ENCODE measurements at places on chromosomes 6 and 20.

- H3K4me3 ChIP-seq, result no peak overlapping the region
- H3K36me3 ChIP-seq, result no peaks in the 10 kb centered on the region
- no peak for DNase-seq
- no peaks in the 10 kb centered on the region for H3K4me1 ChIP-seq
- no peak overlapping the region for H3K27ac ChIP-seq
Measured at GRCh38 chr6:158941246-158941645, 58.8 kb downstream of the RSPH3 start.

- no peaks in the 10 kb centered on the region for H3K36me3 ChIP-seq
- H3K27me3 ChIP-seq, result no peaks in the 10 kb centered on the region
- H3K4me1 ChIP-seq, result no peaks in the 10 kb centered on the region
- H3K4me3 ChIP-seq, result no peak overlapping the region
Measured at GRCh38 chr20:2845607-2846006, 5.1 kb downstream of the VPS16 start.

GRCh38 chr20:24738058-24738775 is 210.9 kb upstream of the CST7 start:
- no peaks in the 10 kb centered on the region for H3K4me1 ChIP-seq
- no peak overlapping the region for H3K4me3 ChIP-seq
- no peak overlapping the region for H3K27ac ChIP-seq
- H3K27me3 ChIP-seq, result no peaks in the 10 kb centered on the region

GRCh38 chr6:6379573-6379972 is 59.1 kb upstream of the F13A1 start:
- H3K4me3 ChIP-seq, result no peak overlapping the region
- no peak overlapping the region for H3K27ac ChIP-seq
- peaks cover 2% of the 10 kb centered on the region for H3K27me3 ChIP-seq
- no peaks in the 10 kb centered on the region for H3K36me3 ChIP-seq
- DNase-seq, result no peak

- DNase-seq, result peak; percentile 72
- H3K4me3 ChIP-seq, result peak overlapping the region; percentile 79
- H3K27ac ChIP-seq, result peak overlapping the region; percentile 98
- no peaks in the 10 kb centered on the region for H3K36me3 ChIP-seq
Measured at GRCh38 chr6:69796073-69796641, 653 bp downstream of the LMBRD1 start.

GRCh38 chr6:31321820-31322219 is 35.2 kb downstream of the HLA-B start:
- H3K4me3 ChIP-seq, result no peak overlapping the region
- DNase-seq, result no peak
- H3K36me3 ChIP-seq, result no peaks in the 10 kb centered on the region
- no peak overlapping the region for H3K27ac ChIP-seq
- no peaks in the 10 kb centered on the region for H3K27me3 ChIP-seq
- H3K4me1 ChIP-seq, result no peaks in the 10 kb centered on the region
